ENCODE measurements at places on chromosomes 11 and 22. TPM values are rescaled to one million over a fixed set of nuclear protein-coding genes. Genes with fewer than 3 reads are reported as not detected.

- H3K4me3 ChIP-seq, result no peak overlapping the region
- no peaks in the 10 kb centered on the region for H3K4me1 ChIP-seq
- no peaks in the 10 kb centered on the region for H3K27me3 ChIP-seq
- H3K36me3 ChIP-seq, result no peaks in the 10 kb centered on the region
- DNase-seq, result no peak
Observed at GRCh38 chr11:84232511-84232910, 946.3 kb upstream of the CCDC90B start.

DNA sequence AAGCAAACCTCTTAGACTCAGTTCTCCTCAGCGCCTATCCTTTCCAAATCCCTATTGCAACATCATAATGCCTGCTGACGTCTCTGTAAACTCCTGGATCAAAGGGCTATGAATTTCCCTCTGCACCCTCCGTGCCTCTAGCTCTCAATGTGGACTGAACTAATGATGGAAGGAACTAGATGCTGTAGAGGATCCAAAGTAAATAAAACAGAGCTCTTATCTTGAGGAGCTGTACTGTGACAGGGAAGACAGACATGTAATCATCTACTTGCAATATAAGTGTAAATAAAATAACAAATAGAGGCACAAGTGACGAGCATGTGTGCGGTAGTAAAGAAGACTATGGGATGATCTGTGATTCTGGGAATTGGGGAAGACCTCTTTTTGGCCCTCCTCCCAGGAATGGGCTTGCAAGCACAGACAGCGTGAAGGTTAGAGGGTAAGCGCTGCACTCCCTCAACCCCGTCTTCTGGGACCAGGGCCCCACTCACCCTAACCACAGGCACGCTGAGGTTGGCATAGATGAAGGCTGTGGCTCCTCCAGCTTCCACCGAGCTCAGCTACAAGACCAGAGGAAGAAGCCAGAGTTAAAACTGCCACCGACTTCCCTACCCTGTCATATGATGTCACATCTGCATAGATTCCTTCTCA lies 42.2 kb downstream of the P4HA3 start:
- H3K27ac ChIP-seq, result no peak overlapping the region
- H3K4me3 ChIP-seq, result no peak overlapping the region
- DNase-seq, result no peak
- no peaks in the 10 kb centered on the region for H3K27me3 ChIP-seq

- DNase-seq, result no peak
- no peaks in the 10 kb centered on the region for H3K36me3 ChIP-seq
- H3K4me3 ChIP-seq, result no peak overlapping the region
- no peaks in the 10 kb centered on the region for H3K4me1 ChIP-seq
Observed at GRCh38 chr11:34749666-34750659, 129.1 kb downstream of the EHF start.

The SCGB1A1 gene
- total RNA-seq, result not detected

- no peaks in the 10 kb centered on the region for H3K27me3 ChIP-seq
- H3K4me1 ChIP-seq, result peaks cover 34% of the 10 kb centered on the region
- H3K4me3 ChIP-seq, result peak overlapping the region; percentile 98
- peak overlapping the region; percentile 82 for H3K27ac ChIP-seq
- no peaks in the 10 kb centered on the region for H3K36me3 ChIP-seq
Observed at GRCh38 chr11:128522943-128523518, 64.3 kb downstream of the ETS1 start.

The NOX4 gene
- not detected for total RNA-seq

DNA sequence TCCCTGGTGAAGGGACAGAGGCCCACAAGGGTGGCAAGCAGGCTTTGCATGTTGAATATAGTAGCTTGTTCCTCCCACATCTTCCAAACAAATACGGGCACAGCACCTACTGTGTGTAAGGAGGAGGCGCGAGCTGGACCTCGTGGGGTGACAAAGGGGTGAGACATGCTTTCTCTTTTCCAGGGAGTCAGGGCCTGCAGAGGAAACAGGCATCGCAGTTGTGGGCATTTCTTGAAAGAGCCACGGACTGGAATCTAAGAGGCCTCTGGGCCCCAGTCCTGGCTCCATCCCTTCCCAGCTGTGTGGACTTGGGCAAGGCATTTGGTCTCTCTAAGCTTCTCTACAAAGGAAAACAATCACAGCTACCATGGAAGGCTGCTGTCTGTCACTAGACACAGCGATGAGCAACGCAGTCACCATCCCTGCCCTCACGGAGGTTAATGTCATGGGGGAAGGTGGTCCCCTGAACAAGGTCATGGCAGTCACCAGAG lies 13.0 kb upstream of the CDC42EP1 start:
- H3K27ac ChIP-seq, result no peak overlapping the region
- H3K4me1 ChIP-seq, result peaks cover 9% of the 10 kb centered on the region
- no peak overlapping the region for H3K4me3 ChIP-seq
- no peak for DNase-seq
- H3K36me3 ChIP-seq, result no peaks in the 10 kb centered on the region
- H3K27me3 ChIP-seq, result no peaks in the 10 kb centered on the region

The MMP13 gene
- not detected for total RNA-seq

The BDNF gene
- not detected for total RNA-seq

GRCh38 chr22:24341627-24342026 lies 71.0 kb downstream of the SPECC1L start:
- no peak overlapping the region for H3K4me3 ChIP-seq
- DNase-seq, result no peak
- no peaks in the 10 kb centered on the region for H3K27me3 ChIP-seq
- peaks cover 5% of the 10 kb centered on the region for H3K36me3 ChIP-seq
- H3K4me1 ChIP-seq, result no peaks in the 10 kb centered on the region
- H3K27ac ChIP-seq, result no peak overlapping the region

The TSGA10IP gene
- total RNA-seq, result not detected

- H3K27ac ChIP-seq, result peak overlapping the region; percentile 48
- no peaks in the 10 kb centered on the region for H3K27me3 ChIP-seq
- peak; percentile 69 for DNase-seq
- peaks cover 26% of the 10 kb centered on the region for H3K4me1 ChIP-seq
- no peak overlapping the region for H3K4me3 ChIP-seq
Observed at GRCh38 chr11:113947994-113948393, 26.9 kb upstream of the HTR3A start.

DNA sequence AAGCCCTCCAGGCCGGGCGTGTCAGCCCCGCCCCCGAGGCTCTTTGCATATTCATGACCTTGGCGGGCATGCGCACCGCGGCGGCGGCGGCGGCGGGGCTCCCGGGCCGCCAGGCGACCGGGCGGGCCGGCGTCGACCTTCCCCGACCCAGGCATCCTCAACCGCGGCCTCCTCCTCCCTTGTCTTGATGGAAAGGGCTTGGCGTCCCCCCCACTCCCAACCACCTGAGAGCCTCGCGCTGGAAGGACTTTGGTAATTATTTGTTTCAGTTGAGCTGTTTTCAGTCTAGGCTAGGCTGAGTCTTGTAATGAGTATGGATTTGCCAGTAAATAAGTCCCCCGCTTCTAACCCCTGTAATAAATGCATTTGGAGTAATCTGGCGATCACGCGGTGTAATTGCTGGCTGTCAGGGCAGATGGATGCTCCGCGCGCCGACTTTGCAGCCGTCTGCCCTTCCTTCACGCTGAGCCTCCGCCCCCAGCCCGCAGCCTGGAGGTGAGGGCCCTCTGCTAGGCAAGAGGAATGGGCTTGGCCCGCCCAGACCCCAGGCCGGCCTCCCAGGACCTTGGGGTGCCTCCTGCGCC lies 25.2 kb downstream of the FLRT1 start:
- peaks cover 3% of the 10 kb centered on the region for H3K27me3 ChIP-seq
- peak overlapping the region; percentile 55 for H3K4me3 ChIP-seq
- no peak overlapping the region for H3K27ac ChIP-seq
- peak; percentile 78 for DNase-seq
- H3K36me3 ChIP-seq, result no peaks in the 10 kb centered on the region

The PDE2A gene
- 2.9 TPM for total RNA-seq

DNA sequence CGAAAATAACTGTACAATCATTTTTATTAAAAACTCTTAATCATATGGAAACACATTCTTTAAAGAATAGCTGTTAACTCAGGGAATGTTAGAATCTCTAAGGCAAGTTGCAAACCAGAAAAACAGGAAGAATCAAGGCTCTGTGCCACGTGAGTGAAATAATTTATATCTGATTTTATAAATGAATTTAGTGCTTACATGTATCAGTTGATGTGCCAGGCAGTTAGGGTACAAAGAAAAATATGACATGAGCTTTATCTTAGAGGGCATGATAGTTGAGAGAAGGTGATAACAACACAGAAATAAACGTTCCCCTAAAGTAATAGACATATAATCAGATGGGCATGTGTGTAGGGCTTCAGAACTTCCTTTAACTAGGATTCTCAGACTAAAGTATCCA lies 734.5 kb upstream of the CCDC179 start:
- no peaks in the 10 kb centered on the region for H3K27me3 ChIP-seq
- no peak overlapping the region for H3K27ac ChIP-seq
- DNase-seq, result no peak
- no peaks in the 10 kb centered on the region for H3K4me1 ChIP-seq

DNA sequence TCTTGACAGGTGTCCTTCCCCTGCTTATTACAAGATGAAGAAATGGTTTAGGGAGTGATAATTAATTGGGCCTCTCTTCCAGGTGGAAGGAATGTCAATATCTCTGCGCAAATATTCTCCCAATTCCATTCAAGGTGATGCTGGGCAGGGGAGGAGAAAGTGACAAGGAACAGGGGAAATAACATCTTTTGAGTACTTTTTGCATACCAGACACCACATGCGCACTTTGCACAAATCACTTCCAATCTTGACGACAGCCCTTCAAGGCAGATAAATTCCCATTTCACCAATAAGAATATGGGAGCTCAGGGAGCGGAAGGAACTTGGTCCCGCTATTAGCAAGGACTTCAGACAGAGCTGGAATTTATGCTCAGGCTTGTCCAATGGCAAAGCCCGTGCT lies 145.1 kb upstream of the TBCEL start:
- no peaks in the 10 kb centered on the region for H3K36me3 ChIP-seq
- no peak overlapping the region for H3K27ac ChIP-seq
- no peak overlapping the region for H3K4me3 ChIP-seq

GRCh38 chr11:14555818-14556217 lies 35.6 kb upstream of the PSMA1 start:
- H3K4me1 ChIP-seq, result no peaks in the 10 kb centered on the region
- H3K36me3 ChIP-seq, result no peaks in the 10 kb centered on the region
- DNase-seq, result no peak
- no peak overlapping the region for H3K27ac ChIP-seq
- H3K27me3 ChIP-seq, result no peaks in the 10 kb centered on the region

The ISX gene
- not detected for total RNA-seq

The OR51I2 gene
- total RNA-seq, result not detected

The BSCL2 gene
- total RNA-seq, result 56.3 TPM

The B4GALNT4 gene
- not detected for total RNA-seq

- no peak overlapping the region for H3K4me3 ChIP-seq
- peak; percentile 52 for DNase-seq
- H3K27me3 ChIP-seq, result no peaks in the 10 kb centered on the region
- H3K36me3 ChIP-seq, result peaks cover 22% of the 10 kb centered on the region
Observed at GRCh38 chr11:64356498-64357411, 2.2 kb upstream of the RPS6KA4 start.

The CCDC116 gene
- total RNA-seq, result 0.52 TPM

GRCh38 chr22:32735526-32735925 lies 66.0 kb upstream of the TIMP3 start:
- H3K36me3 ChIP-seq, result no peaks in the 10 kb centered on the region
- DNase-seq, result no peak
- no peak overlapping the region for H3K27ac ChIP-seq
- H3K4me1 ChIP-seq, result no peaks in the 10 kb centered on the region
- peaks cover 3% of the 10 kb centered on the region for H3K27me3 ChIP-seq

- H3K27me3 ChIP-seq, result peaks cover 57% of the 10 kb centered on the region
- DNase-seq, result no peak
- H3K36me3 ChIP-seq, result no peaks in the 10 kb centered on the region
Observed at GRCh38 chr22:37329238-37330140, 47.2 kb downstream of the CYTH4 start.

GRCh38 chr22:34769361-34769760 lies 296.6 kb upstream of the ISX start:
- H3K4me3 ChIP-seq, result no peak overlapping the region
- no peaks in the 10 kb centered on the region for H3K4me1 ChIP-seq
- H3K36me3 ChIP-seq, result no peaks in the 10 kb centered on the region
- no peak for DNase-seq

GRCh38 chr11:104222464-104222863 lies 58.5 kb upstream of the PDGFD start:
- H3K27me3 ChIP-seq, result no peaks in the 10 kb centered on the region
- H3K4me1 ChIP-seq, result no peaks in the 10 kb centered on the region
- no peaks in the 10 kb centered on the region for H3K36me3 ChIP-seq
- no peak overlapping the region for H3K27ac ChIP-seq
- H3K4me3 ChIP-seq, result no peak overlapping the region

DNA sequence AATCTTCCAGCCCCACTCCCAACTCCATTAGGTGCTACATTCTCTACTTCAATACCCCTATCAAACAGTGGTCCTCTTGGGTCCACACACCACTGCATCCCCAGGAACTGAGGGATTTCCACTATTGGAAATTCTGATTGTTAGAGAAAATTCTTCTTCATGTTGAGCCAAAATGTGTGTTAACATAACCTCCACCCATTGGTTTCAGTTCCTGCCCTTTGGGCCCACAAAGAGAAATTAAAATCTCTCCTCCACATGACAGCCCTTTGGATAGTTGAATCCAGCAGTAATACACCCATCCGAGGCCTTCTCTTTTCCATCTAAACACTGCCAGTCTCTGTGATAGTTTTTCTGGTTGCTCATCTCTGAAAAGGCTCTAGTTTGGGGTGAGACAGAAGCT lies 2.1 kb downstream of the VSIG2 start:
- peaks cover 47% of the 10 kb centered on the region for H3K4me1 ChIP-seq
- no peaks in the 10 kb centered on the region for H3K27me3 ChIP-seq
- H3K36me3 ChIP-seq, result no peaks in the 10 kb centered on the region
- no peak for DNase-seq

DNA sequence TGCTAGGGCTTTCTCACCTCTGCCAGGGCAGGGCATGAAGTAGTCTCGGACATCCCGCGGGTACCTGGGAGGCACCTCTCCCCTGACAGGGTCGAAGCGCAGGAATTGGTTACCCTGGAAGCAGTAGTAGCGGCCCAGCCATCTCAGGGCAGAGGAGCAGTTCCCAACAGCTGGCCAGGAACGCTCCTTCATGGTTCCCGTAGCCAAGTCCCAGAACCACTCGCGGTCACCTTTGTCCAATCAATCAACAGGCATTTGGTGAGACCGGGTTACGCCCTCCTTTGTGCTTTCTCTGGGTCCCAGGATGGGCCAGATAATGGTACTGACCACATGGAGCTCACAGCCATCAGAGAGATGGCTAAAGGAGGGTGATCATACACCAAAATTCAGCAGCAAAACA lies 3.4 kb downstream of the HPX start:
- H3K27me3 ChIP-seq, result no peaks in the 10 kb centered on the region
- no peak overlapping the region for H3K4me3 ChIP-seq
- H3K4me1 ChIP-seq, result peaks cover 23% of the 10 kb centered on the region
- H3K36me3 ChIP-seq, result no peaks in the 10 kb centered on the region
- DNase-seq, result no peak

All from B cell (primary cell).